Naive thymus-derived CD8-positive, alpha-beta T cell (primary cell): ENCODE measurements at places on chromosomes 5 and 9. TPM values are rescaled to one million over a fixed set of nuclear protein-coding genes. Genes with fewer than 3 reads are reported as not detected.

Gene OMD
- not detected for polyA plus RNA-seq

DNA sequence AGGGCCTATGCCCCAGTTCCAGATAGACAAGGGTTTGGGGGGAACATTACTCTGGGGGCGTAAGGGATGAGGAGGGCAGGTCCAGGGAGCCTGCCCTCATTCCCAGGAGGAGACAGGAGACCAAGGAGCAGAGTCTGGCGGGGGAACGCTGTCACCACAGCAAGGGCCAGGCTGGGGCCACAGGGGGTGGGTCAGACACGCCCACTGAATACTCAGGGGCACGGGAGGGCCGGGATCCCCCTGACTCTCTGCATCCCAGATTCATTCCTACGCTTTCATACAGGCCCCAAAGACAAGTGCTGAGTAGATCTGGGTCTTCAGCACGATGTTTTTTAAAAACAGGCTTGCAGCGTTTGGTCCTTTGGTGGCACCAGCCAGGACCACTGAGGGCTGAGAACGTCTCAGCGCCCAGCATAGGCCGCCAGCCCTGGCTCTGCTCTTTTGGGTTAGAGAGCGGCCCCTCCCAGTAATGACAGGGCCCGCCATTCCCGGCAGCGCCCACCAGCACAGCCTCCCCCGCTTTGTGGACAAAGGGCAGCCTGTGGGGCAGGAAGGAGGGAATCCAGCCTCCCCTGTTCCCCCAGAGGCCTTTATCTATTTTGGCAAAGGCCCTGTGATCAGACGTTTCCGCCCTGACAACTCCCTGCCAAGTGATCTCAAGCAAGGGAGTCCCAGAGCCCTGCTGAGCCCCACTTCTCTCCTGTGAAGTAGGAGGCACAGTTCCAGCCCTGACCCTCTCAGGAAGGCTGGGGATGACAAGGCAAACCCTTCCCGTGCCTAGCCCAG, 24.9 kb downstream of the NEK6 start:
- no peaks in the 10 kb centered on the region for H3K36me3 ChIP-seq
- peaks cover 16% of the 10 kb centered on the region for H3K4me1 ChIP-seq
- no peak for DNase-seq
- no peaks in the 10 kb centered on the region for H3K27me3 ChIP-seq

DNA sequence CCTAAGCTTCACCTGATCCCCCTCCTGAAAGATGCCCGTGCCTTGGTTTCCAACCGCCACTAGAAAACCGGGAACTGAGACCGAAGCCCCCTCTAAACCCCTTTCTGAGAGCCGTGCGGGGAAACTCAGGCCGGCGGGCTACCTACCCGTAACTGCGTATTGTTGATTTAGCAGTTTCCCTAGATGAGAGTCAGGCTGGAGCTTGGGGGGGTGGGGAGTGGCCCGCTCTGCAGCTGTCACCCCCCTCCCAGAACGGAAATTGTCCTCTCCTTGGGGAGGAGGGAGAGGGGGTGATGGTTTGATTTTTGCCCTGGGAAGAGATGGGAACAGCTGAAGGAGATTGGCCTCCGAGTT, 2.5 kb downstream of the CXXC5 start:
- DNase-seq = no peak
- no peaks in the 10 kb centered on the region for H3K36me3 ChIP-seq
- no peak overlapping the region for H3K27ac ChIP-seq
- peaks cover 49% of the 10 kb centered on the region for H3K27me3 ChIP-seq
- peak overlapping the region; percentile 64 for H3K4me3 ChIP-seq

GRCh38 chr9:30628915-30629567, 1755.4 kb upstream of the ACO1 start:
- DNase-seq = no peak
- no peaks in the 10 kb centered on the region for H3K4me1 ChIP-seq
- no peaks in the 10 kb centered on the region for H3K36me3 ChIP-seq
- H3K27ac ChIP-seq = no peak overlapping the region
- no peak overlapping the region for H3K4me3 ChIP-seq

Gene DMGDH
- polyA plus RNA-seq = not detected

- no peak overlapping the region for H3K4me3 ChIP-seq
- peaks cover 3% of the 10 kb centered on the region for H3K36me3 ChIP-seq
- no peak for DNase-seq
- H3K4me1 ChIP-seq = no peaks in the 10 kb centered on the region
- no peak overlapping the region for H3K27ac ChIP-seq
Measured at GRCh38 chr9:98678244-98678842, 30.4 kb downstream of the GABBR2 start.

- no peak overlapping the region for H3K27ac ChIP-seq
- no peak for DNase-seq
- no peak overlapping the region for H3K4me3 ChIP-seq
- no peaks in the 10 kb centered on the region for H3K36me3 ChIP-seq
Measured at GRCh38 chr5:44334622-44335021, 54.6 kb downstream of the FGF10 start.

GRCh38 chr9:127578627-127578951, 33.5 kb upstream of the STXBP1 start:
- H3K4me3 ChIP-seq = no peak overlapping the region
- no peak for DNase-seq
- peaks cover 14% of the 10 kb centered on the region for H3K4me1 ChIP-seq
- no peaks in the 10 kb centered on the region for H3K36me3 ChIP-seq
- H3K27ac ChIP-seq = peak overlapping the region; percentile 36
- no peaks in the 10 kb centered on the region for H3K27me3 ChIP-seq

Gene C5orf46
- not detected for polyA plus RNA-seq

GRCh38 chr5:6572825-6573380, 59.9 kb downstream of the NSUN2 start:
- H3K36me3 ChIP-seq = no peaks in the 10 kb centered on the region
- no peak for DNase-seq
- H3K4me1 ChIP-seq = no peaks in the 10 kb centered on the region
- no peak overlapping the region for H3K27ac ChIP-seq
- H3K27me3 ChIP-seq = peaks cover 43% of the 10 kb centered on the region
- H3K4me3 ChIP-seq = no peak overlapping the region

GRCh38 chr9:16341177-16341576, 529.3 kb downstream of the BNC2 start:
- no peak overlapping the region for H3K27ac ChIP-seq
- H3K4me3 ChIP-seq = no peak overlapping the region
- H3K27me3 ChIP-seq = no peaks in the 10 kb centered on the region
- no peaks in the 10 kb centered on the region for H3K4me1 ChIP-seq
- H3K36me3 ChIP-seq = no peaks in the 10 kb centered on the region
- no peak for DNase-seq

Gene MARCHF3
- polyA plus RNA-seq = 6.8 TPM

GRCh38 chr9:113658545-113658895, 195.0 kb downstream of the RGS3 start:
- H3K36me3 ChIP-seq = no peaks in the 10 kb centered on the region
- no peak for DNase-seq
- H3K27ac ChIP-seq = no peak overlapping the region
- peaks cover 13% of the 10 kb centered on the region for H3K4me1 ChIP-seq

DNA sequence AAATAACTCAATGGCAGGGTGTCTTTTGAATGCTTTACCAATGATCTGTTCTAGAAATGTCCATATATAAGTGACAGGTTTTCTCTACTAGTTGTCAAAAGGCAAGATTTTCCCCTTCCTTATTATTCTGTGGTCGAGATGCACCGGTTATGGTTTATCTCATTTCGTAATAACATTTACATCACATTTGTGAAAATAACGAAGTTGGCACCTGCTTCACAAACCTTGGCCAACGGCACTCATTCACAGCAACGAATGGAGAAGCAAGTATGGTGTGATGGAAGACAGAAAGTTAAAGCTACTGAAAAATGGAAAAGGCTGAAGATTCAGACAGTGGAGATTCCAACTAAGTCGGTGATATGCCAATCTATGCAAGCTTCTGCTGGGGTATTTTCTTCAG, 235.8 kb downstream of the KCTD16 start:
- H3K27me3 ChIP-seq = peaks cover 8% of the 10 kb centered on the region
- H3K36me3 ChIP-seq = no peaks in the 10 kb centered on the region
- H3K4me1 ChIP-seq = no peaks in the 10 kb centered on the region
- H3K4me3 ChIP-seq = no peak overlapping the region
- DNase-seq = no peak
- no peak overlapping the region for H3K27ac ChIP-seq

Gene TMC1
- polyA plus RNA-seq = not detected

DNA sequence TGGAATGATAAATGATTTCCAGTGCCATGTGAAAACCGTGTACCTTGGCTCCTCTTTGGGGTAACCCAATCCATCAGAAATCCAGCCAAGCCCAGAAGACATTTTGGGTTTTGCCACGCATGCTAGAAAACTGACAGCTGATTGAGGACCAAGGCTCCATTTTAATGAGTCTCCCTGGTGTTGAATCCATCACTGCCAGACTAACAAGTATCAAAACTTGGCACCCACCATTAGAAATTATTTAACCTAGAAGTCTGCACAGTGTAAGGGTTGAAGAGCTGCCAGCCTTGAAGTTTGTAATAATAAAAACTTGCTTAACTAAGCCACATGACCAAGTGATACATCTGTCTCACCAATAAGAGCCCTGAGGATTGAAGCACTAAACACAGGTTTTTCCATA, 369.9 kb downstream of the DNAH5 start:
- no peak overlapping the region for H3K4me3 ChIP-seq
- H3K27me3 ChIP-seq = no peaks in the 10 kb centered on the region
- no peak overlapping the region for H3K27ac ChIP-seq
- H3K4me1 ChIP-seq = no peaks in the 10 kb centered on the region

- no peak overlapping the region for H3K27ac ChIP-seq
- H3K4me3 ChIP-seq = no peak overlapping the region
- DNase-seq = no peak
- H3K4me1 ChIP-seq = peaks cover 8% of the 10 kb centered on the region
- peaks cover 4% of the 10 kb centered on the region for H3K27me3 ChIP-seq
Measured at GRCh38 chr9:68981789-68982188, 32.1 kb downstream of the PRKACG start.

GRCh38 chr5:33938507-33938796, 2.3 kb downstream of the RXFP3 start:
- peaks cover 8% of the 10 kb centered on the region for H3K4me1 ChIP-seq
- H3K36me3 ChIP-seq = no peaks in the 10 kb centered on the region
- no peak for DNase-seq
- H3K4me3 ChIP-seq = no peak overlapping the region

DNA sequence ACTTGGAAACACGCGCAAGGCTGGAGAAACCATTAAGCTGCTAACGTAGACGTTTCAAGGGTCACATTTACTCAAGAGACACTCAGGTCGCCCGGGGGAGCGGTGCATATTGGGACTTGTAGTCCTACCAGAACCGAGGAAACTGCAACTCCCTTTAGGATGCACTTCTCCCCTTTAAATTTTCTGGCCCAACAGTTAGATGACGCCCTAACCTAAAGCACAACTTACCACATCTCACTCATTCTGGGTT, 384 bp upstream of the DMXL1 start:
- peak overlapping the region; percentile 97 for H3K4me3 ChIP-seq
- H3K4me1 ChIP-seq = peaks cover 31% of the 10 kb centered on the region
- no peaks in the 10 kb centered on the region for H3K27me3 ChIP-seq
- H3K27ac ChIP-seq = peak overlapping the region; percentile 98
- no peak for DNase-seq
- no peaks in the 10 kb centered on the region for H3K36me3 ChIP-seq

DNA sequence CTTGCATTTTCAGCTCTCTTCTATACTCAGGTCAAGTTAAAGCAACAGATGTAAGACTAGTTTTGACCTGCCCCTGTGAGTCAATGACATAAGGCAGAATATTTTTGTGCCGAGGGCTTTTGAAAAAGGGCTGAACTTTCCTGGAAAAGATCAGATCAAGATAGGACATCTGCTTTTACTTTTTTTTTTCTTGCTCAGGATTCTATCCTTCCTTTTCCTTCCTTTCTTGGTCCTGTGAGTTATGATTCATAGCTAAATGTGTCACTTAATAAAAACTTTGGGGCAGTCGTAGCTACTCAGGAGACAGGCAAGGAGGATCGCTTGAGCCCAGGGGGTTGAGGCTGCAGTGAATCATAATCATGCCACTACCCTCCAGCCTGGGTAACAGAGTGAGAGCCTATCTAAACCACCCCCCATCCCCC, 84.3 kb upstream of the BRINP1 start:
- H3K36me3 ChIP-seq = no peaks in the 10 kb centered on the region
- H3K27ac ChIP-seq = no peak overlapping the region

DNA sequence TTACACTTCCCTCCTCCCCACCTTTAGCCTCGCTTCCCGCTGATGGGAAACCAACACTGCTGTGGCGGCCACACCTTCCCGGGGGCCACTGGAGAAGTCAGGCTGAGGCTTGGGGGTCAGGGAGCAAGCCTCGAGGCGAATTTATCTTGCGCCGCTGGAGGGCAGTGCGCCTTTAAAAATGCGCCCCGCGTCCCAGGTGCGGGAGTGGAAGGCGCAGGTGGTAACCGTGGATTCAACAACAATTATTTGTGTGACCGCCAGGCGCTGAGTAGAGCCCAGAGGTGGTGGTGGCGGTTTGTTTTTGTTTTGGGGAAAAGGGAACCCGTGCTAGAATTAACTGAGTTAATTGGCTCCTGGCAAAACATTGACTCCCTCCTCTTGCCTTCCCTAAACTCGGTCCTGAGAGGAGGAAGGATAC, 1.1 kb downstream of the CFAP77 start:
- H3K36me3 ChIP-seq = no peaks in the 10 kb centered on the region
- peak; percentile 69 for DNase-seq
- H3K27ac ChIP-seq = peak overlapping the region; percentile 19
- peaks cover 29% of the 10 kb centered on the region for H3K4me1 ChIP-seq
- H3K27me3 ChIP-seq = peaks cover 32% of the 10 kb centered on the region
- peak overlapping the region; percentile 70 for H3K4me3 ChIP-seq

DNA sequence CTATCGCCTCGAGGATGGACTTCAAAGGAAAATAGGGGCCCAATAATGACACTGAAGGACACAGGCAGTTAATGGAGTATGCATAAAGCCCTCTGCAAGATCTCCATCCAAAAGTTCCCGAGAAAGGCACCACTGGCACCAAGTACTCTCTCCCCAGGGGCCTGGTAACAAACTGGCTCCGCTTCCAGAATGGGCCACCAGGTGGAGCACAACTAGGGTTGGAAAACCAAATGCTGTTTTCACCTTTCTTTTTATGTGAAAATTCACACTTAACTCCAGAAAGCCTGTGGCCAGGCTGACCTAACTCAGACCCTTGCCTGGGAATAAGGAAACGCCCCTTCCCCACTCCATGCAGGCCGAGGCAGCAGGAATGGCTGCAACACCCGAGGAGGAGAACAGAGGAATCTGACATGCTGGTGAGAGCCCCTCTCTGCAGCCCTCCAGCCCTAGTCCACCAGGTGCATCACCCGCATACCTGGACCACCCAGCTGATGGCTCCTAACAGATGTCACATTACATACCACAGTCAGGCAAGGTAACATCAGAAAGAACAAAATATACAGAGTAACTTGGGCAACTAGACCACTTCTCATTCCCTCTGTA, 42.8 kb downstream of the CAMSAP1 start:
- H3K4me1 ChIP-seq = peaks cover 19% of the 10 kb centered on the region
- H3K36me3 ChIP-seq = peaks cover 23% of the 10 kb centered on the region
- no peaks in the 10 kb centered on the region for H3K27me3 ChIP-seq
- no peak overlapping the region for H3K27ac ChIP-seq
- peak; percentile 83 for DNase-seq
- no peak overlapping the region for H3K4me3 ChIP-seq

Gene CDC20B
- polyA plus RNA-seq = not detected
